ENCODE measurements at places on chromosomes 16 and 17. TPM values are rescaled to one million over a fixed set of nuclear protein-coding genes. Genes with fewer than 3 reads are reported as not detected.

HAS3 gene
- 3.2 TPM for total RNA-seq

GRAP gene
- 20.1 TPM for total RNA-seq

CLEC3A gene
- total RNA-seq = not detected

OSBPL7 gene
- 30.1 TPM for total RNA-seq

USP6 gene
- total RNA-seq = 0.05 TPM

IL17C gene
- total RNA-seq = not detected

GCGR gene
- total RNA-seq = not detected

CDRT15L2 gene
- not detected for total RNA-seq

GJC1 gene
- not detected for total RNA-seq

CTRB2 gene
- not detected for total RNA-seq

RRAD gene
- 0.49 TPM for total RNA-seq

HOXB5 gene
- total RNA-seq = not detected

KRTAP9-2 gene
- not detected for total RNA-seq

- H3K4me3 ChIP-seq = no peak overlapping the region
- H3K27me3 ChIP-seq = no peaks in the 10 kb centered on the region
- no peak for DNase-seq
- H3K36me3 ChIP-seq = no peaks in the 10 kb centered on the region
- peaks cover 60% of the 10 kb centered on the region for H3K4me1 ChIP-seq
These were observed 68.8 kb downstream of the ABR start for GRCh38 chr17:1110862-1111598.

DNA sequence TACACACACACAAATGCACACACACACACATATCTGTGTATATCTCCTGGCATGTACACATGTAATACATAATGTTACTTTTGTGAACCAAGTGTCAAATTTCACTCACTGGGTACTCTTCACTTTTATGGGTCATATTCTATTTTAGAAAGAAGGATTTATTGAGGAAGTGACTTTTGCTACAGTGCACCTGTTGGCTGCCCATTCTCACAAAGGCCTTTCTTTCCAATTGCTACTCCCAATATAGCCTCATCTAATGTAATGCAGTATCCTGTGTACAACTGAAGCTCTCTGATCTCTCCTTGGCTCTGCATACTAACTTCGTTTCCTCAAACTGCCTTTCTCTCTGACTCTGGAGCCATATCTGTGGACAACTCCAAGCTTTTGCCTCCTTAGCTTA is 107.5 kb downstream of the ABCA8 start:
- H3K4me1 ChIP-seq = no peaks in the 10 kb centered on the region
- DNase-seq = no peak
- H3K36me3 ChIP-seq = no peaks in the 10 kb centered on the region
- H3K27me3 ChIP-seq = no peaks in the 10 kb centered on the region
- H3K4me3 ChIP-seq = no peak overlapping the region

GRCh38 chr17:29674281-29674680 is 51.6 kb upstream of the CORO6 start:
- no peaks in the 10 kb centered on the region for H3K27me3 ChIP-seq
- no peak for DNase-seq
- H3K4me1 ChIP-seq = no peaks in the 10 kb centered on the region
- H3K4me3 ChIP-seq = no peak overlapping the region

- no peak for DNase-seq
- no peaks in the 10 kb centered on the region for H3K27me3 ChIP-seq
- H3K36me3 ChIP-seq = no peaks in the 10 kb centered on the region
- no peak overlapping the region for H3K4me3 ChIP-seq
These were observed 93.3 kb downstream of the ASIC2 start for GRCh38 chr17:33199571-33200510.

- no peaks in the 10 kb centered on the region for H3K4me1 ChIP-seq
- DNase-seq = no peak
- no peaks in the 10 kb centered on the region for H3K27me3 ChIP-seq
These were observed 22.7 kb downstream of the FLYWCH1 start for GRCh38 chr16:2934450-2934849.

GRCh38 chr16:47779201-47780016 is 318.3 kb downstream of the PHKB start:
- H3K4me3 ChIP-seq = peak overlapping the region; percentile 56
- no peaks in the 10 kb centered on the region for H3K36me3 ChIP-seq
- DNase-seq = no peak
- H3K27ac ChIP-seq = no peak overlapping the region
- no peaks in the 10 kb centered on the region for H3K27me3 ChIP-seq
- H3K4me1 ChIP-seq = no peaks in the 10 kb centered on the region

GRCh38 chr17:65742403-65743307 is 181.2 kb upstream of the AXIN2 start:
- no peak overlapping the region for H3K4me3 ChIP-seq
- peaks cover 8% of the 10 kb centered on the region for H3K4me1 ChIP-seq
- no peak overlapping the region for H3K27ac ChIP-seq
- no peak for DNase-seq
- no peaks in the 10 kb centered on the region for H3K27me3 ChIP-seq

GRCh38 chr17:72640415-72641165 is 451.9 kb downstream of the SLC39A11 start:
- no peak overlapping the region for H3K27ac ChIP-seq
- peaks cover 5% of the 10 kb centered on the region for H3K4me1 ChIP-seq
- no peak for DNase-seq
- H3K36me3 ChIP-seq = no peaks in the 10 kb centered on the region
- no peaks in the 10 kb centered on the region for H3K27me3 ChIP-seq
- no peak overlapping the region for H3K4me3 ChIP-seq

DNA sequence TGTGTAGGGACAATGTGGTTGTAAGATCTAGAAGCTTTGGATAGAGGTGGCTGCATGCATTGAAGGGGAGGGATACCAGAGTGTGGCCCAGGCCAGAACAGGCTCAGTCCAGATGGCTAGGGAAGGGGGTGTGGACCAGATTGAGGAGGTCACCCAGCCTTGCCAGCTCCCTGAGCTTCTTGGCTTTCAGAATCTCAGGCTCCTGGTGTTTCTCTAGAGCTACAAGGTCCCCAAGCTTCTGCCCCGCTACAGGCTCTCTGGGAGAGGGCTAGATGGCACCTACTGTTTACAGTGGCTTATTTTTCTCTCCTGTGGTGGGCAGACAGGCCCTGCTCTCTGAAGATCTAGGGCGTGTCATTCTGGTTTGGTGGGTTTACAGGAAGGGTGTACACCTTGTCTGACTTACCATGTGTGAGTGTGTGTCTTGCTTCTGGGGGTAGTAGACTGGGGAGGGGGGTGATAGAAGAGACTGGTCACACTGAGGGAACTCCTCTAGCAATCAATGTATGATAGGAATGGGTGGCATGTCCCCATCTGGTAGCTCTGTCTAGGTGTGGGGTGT is 1.1 kb downstream of the RARA start:
- DNase-seq = no peak
- H3K27ac ChIP-seq = no peak overlapping the region
- H3K4me1 ChIP-seq = peaks cover 76% of the 10 kb centered on the region
- no peaks in the 10 kb centered on the region for H3K36me3 ChIP-seq

DNA sequence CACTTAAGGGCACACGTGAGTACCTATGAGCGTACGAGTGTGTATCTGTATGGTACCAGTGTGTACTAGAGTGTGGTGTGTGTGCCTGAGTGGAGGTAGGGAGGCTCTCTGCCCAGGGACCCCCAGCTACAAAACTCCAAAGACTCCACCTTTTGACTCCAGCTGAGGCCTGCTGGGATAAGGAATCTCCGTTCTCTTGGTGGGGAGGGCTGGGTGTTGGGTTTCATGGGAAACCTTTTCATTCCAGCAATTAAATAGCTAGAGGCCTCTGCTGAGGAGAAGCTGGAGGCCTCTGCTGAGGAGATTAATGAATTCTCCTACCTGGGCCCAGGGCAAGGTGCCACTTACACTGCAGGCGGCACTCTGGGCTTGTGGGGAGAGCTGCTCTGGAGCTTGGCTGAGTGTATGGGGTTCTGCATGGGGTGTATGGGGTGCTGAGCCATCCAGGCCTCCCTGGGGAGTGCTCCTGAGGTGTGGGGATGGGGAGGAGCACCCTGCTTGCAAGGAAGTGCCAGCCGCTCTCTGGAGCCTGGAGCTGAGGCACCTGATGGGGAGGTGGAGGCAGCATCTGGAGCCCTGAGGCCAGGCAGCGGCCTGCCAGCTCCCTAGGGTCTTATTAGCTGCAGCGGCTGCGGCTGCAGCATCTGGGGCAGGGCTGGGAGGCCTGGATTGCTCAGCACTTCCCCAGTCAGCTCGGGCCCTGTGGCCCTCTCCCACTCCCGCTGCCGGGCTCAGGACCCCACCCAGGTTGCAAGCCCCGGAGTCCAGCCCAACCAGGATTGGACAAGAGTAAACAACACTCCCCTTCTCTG is 4.6 kb downstream of the ANKRD13B start:
- no peaks in the 10 kb centered on the region for H3K36me3 ChIP-seq
- H3K4me3 ChIP-seq = no peak overlapping the region
- no peak for DNase-seq
- H3K4me1 ChIP-seq = peaks cover 19% of the 10 kb centered on the region

- peaks cover 8% of the 10 kb centered on the region for H3K4me1 ChIP-seq
- H3K27ac ChIP-seq = no peak overlapping the region
- peaks cover 25% of the 10 kb centered on the region for H3K27me3 ChIP-seq
- no peak overlapping the region for H3K4me3 ChIP-seq
- no peaks in the 10 kb centered on the region for H3K36me3 ChIP-seq
These were observed 16.9 kb upstream of the CCL22 start for GRCh38 chr16:57341441-57342303.

GRCh38 chr17:49995055-49995738 is at the start of gene DLX3:
TSS of gene DLX3 (minus strand) at chr17:49995224. CDS start at chr17:49994998, 226 bp downstream.
- H3K4me1 ChIP-seq = peaks cover 51% of the 10 kb centered on the region
- H3K27ac ChIP-seq = no peak within 1 kb of the TSS
- DNase-seq = no peak
- H3K36me3 ChIP-seq = no peaks in the 10 kb centered on the region

GRCh38 chr17:64171041-64171440 is 41.1 kb upstream of the ERN1 start:
- DNase-seq = no peak
- H3K4me3 ChIP-seq = no peak overlapping the region
- H3K36me3 ChIP-seq = peaks cover 13% of the 10 kb centered on the region
- H3K4me1 ChIP-seq = peaks cover 2% of the 10 kb centered on the region
- no peak overlapping the region for H3K27ac ChIP-seq

DNA sequence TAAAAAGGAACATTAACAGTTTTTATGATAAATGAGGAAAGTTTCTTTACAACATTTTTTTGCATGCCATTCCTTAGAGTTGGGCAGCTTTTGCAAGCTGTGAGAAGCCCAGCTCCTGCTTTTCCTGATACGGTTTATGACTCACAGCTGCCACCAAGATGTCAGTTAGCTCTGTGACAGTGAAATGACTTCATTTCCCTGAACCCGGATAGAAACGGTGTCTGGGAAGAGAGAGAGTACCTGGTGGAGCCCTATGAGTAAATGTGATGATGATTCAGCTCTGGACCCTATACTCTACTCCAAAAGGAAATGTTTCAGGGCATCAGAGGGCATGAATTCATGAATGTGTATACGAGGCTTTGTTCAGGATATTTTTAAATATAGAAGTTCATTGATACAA is 366.3 kb upstream of the HSBP1 start:
- H3K4me3 ChIP-seq = no peak overlapping the region
- H3K36me3 ChIP-seq = no peaks in the 10 kb centered on the region
- no peak overlapping the region for H3K27ac ChIP-seq
- no peaks in the 10 kb centered on the region for H3K27me3 ChIP-seq

- no peak overlapping the region for H3K4me3 ChIP-seq
- no peak overlapping the region for H3K27ac ChIP-seq
- peaks cover 77% of the 10 kb centered on the region for H3K36me3 ChIP-seq
These were observed 11.4 kb upstream of the PLK1 start for GRCh38 chr16:23667355-23667659.

DNA sequence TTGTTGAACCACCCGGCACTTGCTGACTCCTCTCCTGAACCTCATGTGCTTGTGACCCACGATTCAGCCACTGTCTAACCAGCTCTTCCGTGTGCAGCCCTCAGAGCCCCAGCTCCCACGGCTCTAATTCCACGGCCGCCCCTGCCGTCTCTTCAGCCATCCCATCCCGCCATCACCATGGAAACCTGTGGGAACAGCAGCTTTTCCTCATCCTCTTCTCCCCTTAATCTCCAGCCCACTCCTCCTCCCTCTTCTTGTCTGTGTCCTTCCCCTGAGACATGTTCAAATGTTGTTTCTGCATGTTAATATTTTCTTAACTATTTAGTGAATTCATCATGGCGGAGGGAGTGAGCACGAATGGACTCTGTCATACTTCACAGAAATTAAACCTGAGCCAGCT is 285.2 kb downstream of the CDH13 start:
- no peaks in the 10 kb centered on the region for H3K27me3 ChIP-seq
- H3K36me3 ChIP-seq = no peaks in the 10 kb centered on the region
- DNase-seq = no peak
- no peak overlapping the region for H3K27ac ChIP-seq
